Activated naive CD4-positive, alpha-beta T cell treated with anti-CD3 and anti-CD28 coated beads for 36 hours (primary cell): ENCODE measurements at places on chromosomes 3 and 15. TPM values are rescaled to one million over a fixed set of nuclear protein-coding genes. Genes with fewer than 3 reads are reported as not detected.

The ALDH1A3 gene
- not detected for total RNA-seq

The PRRT3 gene
- total RNA-seq, result 5.8 TPM

DNA sequence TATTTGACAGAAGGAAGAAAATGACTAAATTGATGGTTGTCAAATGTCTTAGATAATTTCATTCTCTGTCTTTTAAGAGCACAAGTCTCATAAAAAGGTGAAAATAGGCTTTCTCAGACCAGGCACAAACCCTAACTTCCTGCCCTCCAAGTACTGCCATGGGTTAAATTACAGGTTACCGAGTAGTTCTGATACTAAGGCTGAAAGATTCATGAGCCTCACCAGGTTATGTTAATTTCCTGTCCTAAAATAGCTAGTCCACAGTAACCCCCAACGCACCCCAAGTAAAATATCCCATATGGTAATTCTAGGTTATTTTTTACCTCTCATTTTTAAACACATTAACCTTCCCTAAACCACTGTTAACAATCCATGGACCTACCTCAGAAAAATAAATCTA lies 42.0 kb downstream of the GSK3B start:
- H3K36me3 ChIP-seq, result peaks cover 28% of the 10 kb centered on the region
- no peak overlapping the region for H3K4me3 ChIP-seq
- no peak for DNase-seq
- no peak overlapping the region for H3K27ac ChIP-seq
- H3K27me3 ChIP-seq, result no peaks in the 10 kb centered on the region
- H3K4me1 ChIP-seq, result peaks cover 61% of the 10 kb centered on the region

DNA sequence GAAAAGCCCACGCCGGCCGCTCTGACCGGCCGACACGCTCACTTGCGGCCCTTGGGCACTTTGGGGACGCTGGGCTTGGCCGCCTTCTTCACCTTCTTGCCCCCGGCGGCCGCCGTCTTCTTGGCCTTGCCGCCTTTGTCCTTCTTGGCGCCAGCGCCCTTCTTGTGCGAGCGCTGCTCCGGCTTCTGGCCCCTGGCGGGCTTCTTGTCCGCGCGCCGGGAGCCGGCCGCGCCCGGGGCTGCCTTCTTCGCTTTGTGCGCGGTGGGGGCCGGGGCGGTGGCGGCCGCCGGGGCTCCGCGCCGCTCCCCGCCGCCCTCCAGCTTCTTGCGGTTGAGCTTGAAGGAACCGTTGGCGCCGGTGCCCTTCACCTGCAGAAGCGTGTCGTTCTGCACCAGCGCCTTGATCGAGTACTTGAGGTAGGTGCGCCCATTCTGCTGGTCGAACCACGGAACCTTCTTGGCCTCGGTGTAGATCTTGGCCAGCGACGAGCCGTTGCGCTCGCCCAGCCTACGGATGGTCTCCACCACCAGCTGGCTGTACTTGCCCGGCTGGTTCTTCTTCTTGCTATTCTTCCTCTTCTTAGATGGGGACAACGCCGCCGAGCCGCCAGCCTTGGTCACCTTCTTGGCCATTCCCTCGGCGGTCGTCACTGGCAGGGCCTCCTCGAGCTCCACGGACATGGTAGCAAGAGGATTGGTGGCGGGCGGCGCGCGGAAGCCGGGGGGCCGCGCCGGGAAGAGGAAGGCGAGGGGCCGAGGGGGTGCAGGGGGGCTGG lies 36.7 kb downstream of the HMCES start:
- peak; percentile 44 for DNase-seq
- H3K4me3 ChIP-seq, result peak overlapping the region; percentile 96
- H3K4me1 ChIP-seq, result peaks cover 14% of the 10 kb centered on the region
- no peaks in the 10 kb centered on the region for H3K27me3 ChIP-seq
- H3K36me3 ChIP-seq, result peaks cover 2% of the 10 kb centered on the region

The NEK11 gene
- 1.9 TPM for total RNA-seq

- no peak overlapping the region for H3K4me3 ChIP-seq
- no peaks in the 10 kb centered on the region for H3K27me3 ChIP-seq
- H3K27ac ChIP-seq, result peak overlapping the region; percentile 0
- DNase-seq, result no peak
- H3K36me3 ChIP-seq, result peaks cover 6% of the 10 kb centered on the region
Measured at GRCh38 chr3:121735047-121735696, 14.4 kb downstream of the GOLGB1 start.

The STRIT1 gene
- not detected for total RNA-seq

DNA sequence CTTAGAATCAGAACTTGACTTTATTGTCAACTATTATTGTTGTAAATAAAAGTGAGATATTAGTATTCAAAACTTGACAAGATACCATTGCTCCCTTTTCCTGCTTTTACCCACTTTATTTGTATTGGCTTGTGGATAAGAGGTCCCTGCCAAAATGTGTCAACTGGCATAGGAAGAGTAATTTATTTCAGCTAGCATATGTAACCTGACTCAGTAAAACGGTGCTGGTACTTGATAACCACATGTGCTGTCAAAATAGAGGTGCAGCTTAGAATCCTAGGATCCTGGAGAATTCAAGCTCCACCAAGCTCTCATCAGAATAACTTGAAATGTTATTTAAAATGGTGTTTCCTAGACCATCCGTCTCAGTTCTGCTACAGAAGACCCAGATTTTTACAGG lies 90.2 kb upstream of the TGFBR2 start:
- no peaks in the 10 kb centered on the region for H3K36me3 ChIP-seq
- no peak for DNase-seq
- H3K4me3 ChIP-seq, result no peak overlapping the region
- no peak overlapping the region for H3K27ac ChIP-seq
- no peaks in the 10 kb centered on the region for H3K27me3 ChIP-seq

DNA sequence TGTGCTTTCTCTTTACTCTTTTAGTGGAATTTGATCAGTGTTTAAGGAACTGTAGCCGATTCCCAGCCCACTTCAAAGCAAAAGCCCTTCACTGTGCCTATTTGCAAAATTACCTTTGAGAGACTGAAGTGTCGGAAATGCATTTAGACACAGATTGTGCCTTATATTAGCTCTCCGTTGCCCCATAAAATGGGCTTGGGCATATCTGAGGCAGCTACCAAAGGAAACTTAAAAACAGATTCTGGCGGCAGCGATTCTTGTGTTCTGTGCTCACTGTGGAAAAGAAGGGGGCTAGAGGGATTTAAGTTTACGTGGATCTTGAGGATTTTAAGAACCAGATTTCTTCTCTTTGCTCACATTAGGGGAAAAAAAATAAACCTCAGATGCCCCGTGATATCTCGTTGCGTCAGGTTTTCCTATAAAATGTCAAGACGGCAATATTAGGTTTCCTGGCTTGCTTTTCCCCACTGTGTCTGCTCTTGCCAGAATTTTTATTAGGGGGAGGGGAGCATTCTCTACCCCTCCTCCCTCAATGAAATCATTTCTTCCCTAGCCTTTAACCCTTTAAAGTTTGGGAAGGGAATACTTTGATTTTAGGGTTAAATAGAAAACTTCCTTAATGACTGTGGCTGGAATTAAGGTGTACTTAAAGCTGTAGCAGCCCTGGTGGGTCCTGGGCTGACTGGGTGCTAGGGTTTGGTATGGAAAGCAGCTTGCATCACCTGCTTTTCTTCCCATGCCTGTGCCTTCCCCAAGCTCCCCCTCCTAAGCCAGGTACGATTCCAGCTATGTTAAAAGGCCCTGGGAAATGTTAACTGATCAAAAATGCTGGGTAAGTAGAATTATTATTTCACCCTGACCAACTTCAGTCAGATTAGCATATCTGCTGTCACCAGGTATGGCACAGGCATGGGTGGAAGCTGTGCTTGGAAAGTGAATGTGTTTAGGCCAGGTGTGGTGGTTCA lies 73.8 kb downstream of the SMAD3 start:
- no peaks in the 10 kb centered on the region for H3K27me3 ChIP-seq
- H3K27ac ChIP-seq, result peak overlapping the region; percentile 18
- H3K36me3 ChIP-seq, result peaks cover 6% of the 10 kb centered on the region
- peaks cover 72% of the 10 kb centered on the region for H3K4me1 ChIP-seq

DNA sequence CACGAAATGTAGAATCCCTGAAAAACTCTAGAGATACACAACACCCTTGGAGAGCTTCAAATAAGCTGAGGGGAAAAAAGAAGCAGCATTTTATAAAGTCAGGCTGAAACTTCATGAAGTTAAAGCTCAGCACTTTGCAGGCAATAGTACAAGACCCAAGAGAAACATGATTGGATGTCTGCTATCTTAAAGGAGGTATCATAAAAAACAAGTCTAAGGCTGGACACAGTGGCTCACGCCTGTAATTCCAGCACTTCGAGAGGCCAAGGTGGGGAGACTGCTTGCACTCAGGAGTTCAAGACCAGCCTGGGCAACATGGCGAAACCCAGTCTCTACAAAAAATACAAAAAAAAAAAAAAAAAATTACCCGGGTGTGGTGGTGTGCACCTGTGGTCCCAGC lies 42.9 kb downstream of the NPTN start:
- H3K4me3 ChIP-seq, result no peak overlapping the region
- DNase-seq, result no peak

DNA sequence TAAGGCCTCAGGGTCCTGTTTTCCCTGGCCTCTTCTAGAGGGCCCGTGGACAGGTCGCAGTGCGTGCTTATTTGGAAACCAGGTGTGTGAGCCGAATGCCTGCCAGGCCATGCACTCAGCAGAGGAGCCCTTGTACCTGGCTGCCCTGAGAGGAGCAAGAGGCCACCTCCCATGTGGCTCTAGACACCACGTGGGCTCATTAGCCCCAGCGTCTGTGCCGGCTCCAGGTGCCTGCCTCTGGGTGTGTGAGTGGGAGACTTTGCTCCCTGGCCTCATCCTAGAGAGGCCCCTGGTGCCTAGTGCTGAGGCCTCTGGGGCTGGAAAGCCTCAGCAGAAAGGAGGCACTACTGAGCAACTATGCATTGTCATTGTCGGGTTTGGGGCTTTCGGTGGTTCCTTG lies 50.4 kb downstream of the KLF13 start:
- no peak for DNase-seq
- H3K27ac ChIP-seq, result no peak overlapping the region
- H3K4me3 ChIP-seq, result no peak overlapping the region
- peaks cover 45% of the 10 kb centered on the region for H3K4me1 ChIP-seq
- no peaks in the 10 kb centered on the region for H3K27me3 ChIP-seq

The SLC9C1 gene
- not detected for total RNA-seq

- DNase-seq, result no peak
- H3K27me3 ChIP-seq, result no peaks in the 10 kb centered on the region
- H3K4me1 ChIP-seq, result no peaks in the 10 kb centered on the region
- no peak overlapping the region for H3K27ac ChIP-seq
Measured at GRCh38 chr3:159144891-159145290, 343.0 kb downstream of the MFSD1 start.

GRCh38 chr3:6439226-6439625 lies 421.7 kb upstream of the GRM7 start:
- DNase-seq, result no peak
- no peaks in the 10 kb centered on the region for H3K4me1 ChIP-seq
- no peak overlapping the region for H3K27ac ChIP-seq
- no peaks in the 10 kb centered on the region for H3K36me3 ChIP-seq

The POU1F1 gene
- total RNA-seq, result not detected

The IQCF5 gene
- not detected for total RNA-seq

The CCR1 gene
- not detected for total RNA-seq

DNA sequence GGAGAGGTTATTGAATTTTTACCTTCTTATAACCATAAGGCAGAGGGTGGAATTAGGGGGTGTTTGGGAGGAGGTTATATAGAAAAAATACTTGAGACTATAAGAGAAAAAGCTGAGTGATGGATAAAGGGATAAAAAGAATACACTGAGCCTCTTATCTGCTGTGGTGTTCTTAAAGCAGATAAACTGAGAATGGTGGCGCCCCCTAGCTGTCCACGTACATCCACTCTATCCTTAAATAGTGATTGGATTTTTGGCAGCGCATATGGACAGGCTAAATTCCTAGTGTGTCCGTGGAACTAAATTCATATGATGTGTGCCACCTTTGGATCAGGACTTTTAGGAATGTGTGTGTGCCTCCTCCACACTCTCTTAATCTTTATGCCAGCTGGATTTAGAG lies 121.1 kb downstream of the OXSM start:
- H3K27ac ChIP-seq, result no peak overlapping the region
- peak; percentile 76 for DNase-seq
- H3K36me3 ChIP-seq, result no peaks in the 10 kb centered on the region
- no peaks in the 10 kb centered on the region for H3K4me1 ChIP-seq
- H3K27me3 ChIP-seq, result no peaks in the 10 kb centered on the region
- no peak overlapping the region for H3K4me3 ChIP-seq

DNA sequence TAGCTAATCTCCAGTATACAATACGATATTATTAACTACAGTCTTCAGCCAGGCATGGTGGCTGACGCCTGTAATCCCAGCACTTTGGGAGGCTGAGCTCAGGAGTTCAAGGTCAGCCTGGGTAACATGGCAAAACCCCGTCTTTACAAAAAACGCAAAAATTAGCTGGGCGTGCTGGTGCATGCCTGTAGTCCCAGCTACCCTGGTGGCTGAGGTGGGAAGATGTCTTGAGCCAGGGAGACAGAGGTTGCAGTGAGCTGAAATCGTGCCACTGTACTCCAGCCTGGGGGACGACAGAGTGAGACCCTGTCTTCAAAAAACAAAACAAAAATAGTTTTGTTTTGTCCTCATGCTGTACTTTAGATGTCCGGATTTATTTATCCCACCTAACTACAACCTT lies 29.2 kb upstream of the SV2B start:
- no peaks in the 10 kb centered on the region for H3K36me3 ChIP-seq
- H3K27ac ChIP-seq, result no peak overlapping the region
- no peaks in the 10 kb centered on the region for H3K4me1 ChIP-seq
- peaks cover 6% of the 10 kb centered on the region for H3K27me3 ChIP-seq

- no peak for DNase-seq
- H3K4me3 ChIP-seq, result no peak overlapping the region
- H3K4me1 ChIP-seq, result peaks cover 28% of the 10 kb centered on the region
- no peaks in the 10 kb centered on the region for H3K36me3 ChIP-seq
Measured at GRCh38 chr3:4972652-4973643, 6.3 kb upstream of the BHLHE40 start.

The DOCK3 gene
- total RNA-seq, result 1.7 TPM

DNA sequence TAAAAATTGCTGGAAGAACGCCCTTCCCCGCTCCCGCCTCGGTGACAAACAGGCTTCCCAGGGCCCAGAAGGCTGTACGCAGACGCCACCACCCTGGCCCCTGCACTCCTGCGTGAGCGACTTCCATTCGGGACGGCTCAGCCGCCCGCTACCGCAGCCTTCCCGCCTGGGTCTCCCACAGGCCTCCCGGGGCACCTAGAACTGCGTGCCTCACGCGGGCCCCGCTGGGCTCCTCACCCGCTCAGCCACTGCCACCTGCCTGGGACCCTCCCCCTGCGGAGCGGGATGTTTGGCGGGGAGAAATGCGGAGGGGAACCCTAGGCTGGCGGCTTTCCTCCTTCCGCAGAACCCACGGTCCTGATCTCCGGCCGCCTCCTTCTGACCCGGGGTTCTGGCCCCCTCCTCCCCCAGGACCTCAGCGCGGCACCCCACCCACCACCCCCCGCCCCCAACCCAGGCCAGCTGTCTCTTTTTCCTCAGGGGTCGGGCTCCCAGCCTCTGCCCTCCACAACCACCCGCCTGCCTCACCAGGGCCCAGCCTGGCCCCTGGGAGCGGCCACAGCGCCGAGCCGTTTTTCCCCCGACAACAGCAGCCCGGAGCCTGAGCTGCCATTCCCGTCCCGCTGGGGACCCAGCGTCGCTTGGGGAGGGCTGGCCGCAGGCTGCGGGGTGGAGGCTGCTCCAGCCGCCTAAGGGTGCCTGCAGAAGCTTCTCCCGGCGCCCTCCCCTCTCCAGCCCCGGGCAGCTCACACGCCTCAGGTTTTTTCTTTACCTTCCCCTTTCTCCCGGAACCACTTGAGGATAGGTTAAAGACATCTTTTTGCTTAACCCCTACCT lies 27.6 kb upstream of the RAB7A start:
- no peak overlapping the region for H3K27ac ChIP-seq
- H3K4me1 ChIP-seq, result peaks cover 2% of the 10 kb centered on the region
- H3K4me3 ChIP-seq, result peak overlapping the region; percentile 65
- DNase-seq, result peak; percentile 32
- H3K27me3 ChIP-seq, result no peaks in the 10 kb centered on the region

- H3K4me3 ChIP-seq, result no peak overlapping the region
- no peaks in the 10 kb centered on the region for H3K36me3 ChIP-seq
- no peaks in the 10 kb centered on the region for H3K4me1 ChIP-seq
- no peak overlapping the region for H3K27ac ChIP-seq
Measured at GRCh38 chr15:98152156-98152555, 191.7 kb downstream of the ARRDC4 start.
